ENCODE measurements at places on chromosomes 2 and 18.
A peak's percentile ranks its signal among the peaks of the same experiment; 100 is the strongest.

DNA sequence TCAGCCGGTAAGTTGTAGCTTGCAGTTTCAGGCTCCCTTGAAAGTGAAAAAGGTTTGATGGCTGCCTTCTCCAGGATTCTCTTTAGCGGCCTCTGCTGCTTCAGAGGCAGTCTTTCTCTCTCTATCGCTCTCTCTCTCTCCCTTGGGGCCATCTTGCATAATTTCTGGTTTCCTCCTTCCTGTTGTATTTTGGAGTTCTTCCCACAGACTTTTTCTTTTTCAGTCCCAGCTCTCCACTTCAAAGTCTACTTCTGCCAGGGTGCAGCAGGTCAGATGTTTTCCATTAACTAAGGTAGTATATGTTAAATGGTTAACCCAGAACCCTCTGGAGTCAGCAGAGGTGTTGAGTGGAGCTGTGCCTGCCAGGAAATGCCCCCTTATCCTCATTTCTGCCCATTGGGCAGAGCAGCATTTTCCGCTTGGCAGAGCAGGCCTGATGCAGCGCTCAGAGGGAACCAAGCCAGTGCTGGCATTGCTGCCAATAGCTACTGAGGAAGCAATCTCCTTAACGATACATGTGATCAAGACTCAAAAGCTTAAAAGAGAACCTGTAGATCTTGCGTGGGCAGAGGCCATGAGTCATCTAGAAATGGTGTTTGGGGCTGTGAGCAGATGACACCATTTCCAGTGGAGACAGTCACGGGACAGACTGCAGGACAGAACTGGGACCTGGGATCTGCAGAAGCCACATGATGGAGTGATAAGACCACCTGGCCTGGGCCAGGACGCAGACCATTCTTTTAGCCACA lies 20.8 kb downstream of the DBI start:
- DNase-seq = peak; percentile 76

DNA sequence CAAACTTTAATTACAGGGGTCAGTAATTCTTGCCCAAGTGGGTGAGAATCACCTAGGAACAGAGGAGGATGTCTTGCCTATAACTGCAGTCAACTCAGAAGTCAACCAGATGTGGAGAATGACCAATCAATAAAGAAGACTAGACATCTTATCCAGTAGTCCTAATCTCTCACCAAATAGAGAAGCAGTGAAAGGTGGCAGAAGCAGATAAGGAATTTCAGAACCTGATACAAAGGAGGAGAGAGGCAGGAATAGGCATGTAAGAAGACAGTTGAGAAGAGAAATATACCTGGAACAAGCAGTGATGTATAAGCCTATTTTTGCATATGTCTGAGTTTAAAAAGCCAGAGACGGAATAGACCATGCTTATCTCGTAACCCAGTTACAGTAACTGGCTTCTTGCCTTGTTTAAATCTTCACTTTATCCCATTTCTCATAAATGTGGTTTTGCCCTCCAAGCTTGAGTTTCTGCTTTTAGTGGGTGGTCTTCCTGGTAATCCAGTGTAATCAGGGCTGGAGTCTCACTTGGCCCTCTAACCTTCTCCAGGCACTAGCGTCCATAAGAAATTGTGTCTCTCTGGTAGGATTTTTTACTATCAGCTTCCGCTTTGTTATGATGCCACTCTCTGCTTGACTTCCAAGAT lies 401.0 kb downstream of the SUCLG1 start:
- no peak for DNase-seq

GRCh38 chr2:3784731-3785130 lies 81.4 kb downstream of the DCDC2C start:
- DNase-seq = peak; percentile 3

GRCh38 chr2:76667821-76668271 lies 854.3 kb downstream of the LRRTM4 start:
- no peak for DNase-seq

- peak; percentile 65 for DNase-seq
These were observed 68.1 kb downstream of the MYOM1 start for GRCh38 chr18:3151399-3152264.

- DNase-seq = peak; percentile 17
These were observed 148.6 kb downstream of the NCK2 start for GRCh38 chr2:105893011-105893995.

- no peak for DNase-seq
These were observed 31.0 kb upstream of the WIPF1 start for GRCh38 chr2:174628528-174629169.

DNA sequence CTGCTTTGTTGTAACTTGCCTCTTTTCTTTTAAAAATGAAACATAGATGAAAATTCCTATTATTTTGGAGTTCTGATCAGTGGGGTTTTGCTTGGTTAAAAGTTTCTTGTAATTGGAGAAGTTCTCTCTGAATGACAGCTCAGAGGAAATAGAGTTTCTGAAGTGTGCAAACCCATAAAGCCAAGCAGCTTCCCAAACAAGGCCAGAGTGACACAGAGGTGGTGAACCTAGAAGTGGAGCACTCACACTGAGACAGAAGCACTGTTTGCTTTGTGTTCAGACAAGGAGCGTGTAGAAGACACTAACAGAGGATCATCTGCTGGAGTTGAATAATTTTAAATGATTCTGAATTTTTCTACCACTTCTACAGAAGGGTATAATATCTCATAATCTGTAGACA lies 49.2 kb downstream of the FBXO48 start:
- DNase-seq = no peak

GRCh38 chr2:4992226-4992625 lies 700.0 kb upstream of the SOX11 start:
- no peak for DNase-seq

- DNase-seq = no peak
These were observed 26.1 kb downstream of the NPC1 start for GRCh38 chr18:23560186-23560585.

DNA sequence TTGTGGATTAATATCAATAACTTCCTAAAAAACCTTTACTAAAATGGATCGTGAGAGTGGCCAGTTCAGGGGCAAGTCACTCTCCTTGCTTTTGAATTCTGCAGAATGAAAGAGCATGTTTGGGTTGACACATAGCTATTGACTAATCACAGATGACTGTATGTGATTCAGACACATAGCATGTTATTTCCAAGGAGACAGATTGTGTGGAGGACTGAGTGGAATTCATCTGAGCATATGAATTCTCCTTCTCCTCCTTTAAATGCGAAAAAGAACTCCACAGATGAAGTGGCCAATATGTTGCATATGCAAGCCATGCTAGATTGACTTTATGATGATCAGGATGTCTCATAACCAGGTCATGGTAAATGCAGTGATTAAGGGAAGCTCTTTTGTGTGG lies 249.4 kb upstream of the FAM98A start:
- DNase-seq = peak; percentile 62

GRCh38 chr2:3665886-3666612 lies 8.0 kb downstream of the ALLC start:
- no peak for DNase-seq

DNA sequence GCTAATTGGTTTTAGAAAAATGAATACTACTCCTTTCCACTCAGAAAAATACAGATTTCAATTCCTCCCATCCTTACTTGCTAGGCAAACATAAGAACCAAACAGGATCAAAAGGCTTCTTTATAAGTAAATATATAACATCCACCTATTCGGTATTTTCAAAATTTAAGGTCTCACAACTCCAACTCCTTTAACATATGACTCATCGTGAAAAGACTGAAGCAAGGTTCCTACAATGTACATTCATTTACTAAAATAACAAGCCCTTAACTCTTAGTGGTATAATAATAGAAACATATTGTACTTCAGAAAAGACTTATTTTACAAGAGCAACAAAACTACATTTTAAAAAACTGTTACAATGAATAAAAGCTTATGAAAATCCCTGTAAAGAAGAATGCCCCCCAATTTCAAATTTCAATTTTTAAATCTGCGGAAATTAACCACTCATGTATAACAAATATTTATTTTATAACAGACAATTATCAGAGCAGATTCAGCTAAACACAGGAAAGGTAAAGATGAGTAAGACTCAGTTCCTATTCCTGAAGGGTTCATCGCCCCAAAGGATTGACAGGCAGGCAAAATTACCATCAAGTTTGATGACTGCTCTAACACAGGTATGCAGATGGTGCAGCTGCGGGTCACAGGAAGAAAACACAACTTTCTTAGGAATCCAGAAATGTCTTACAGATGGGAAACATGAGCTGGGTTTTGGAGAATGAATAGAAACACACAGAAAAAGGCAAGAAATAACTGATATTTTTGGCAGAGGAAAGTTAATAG lies 96.4 kb downstream of the COBLL1 start:
- DNase-seq = peak; percentile 25

DNA sequence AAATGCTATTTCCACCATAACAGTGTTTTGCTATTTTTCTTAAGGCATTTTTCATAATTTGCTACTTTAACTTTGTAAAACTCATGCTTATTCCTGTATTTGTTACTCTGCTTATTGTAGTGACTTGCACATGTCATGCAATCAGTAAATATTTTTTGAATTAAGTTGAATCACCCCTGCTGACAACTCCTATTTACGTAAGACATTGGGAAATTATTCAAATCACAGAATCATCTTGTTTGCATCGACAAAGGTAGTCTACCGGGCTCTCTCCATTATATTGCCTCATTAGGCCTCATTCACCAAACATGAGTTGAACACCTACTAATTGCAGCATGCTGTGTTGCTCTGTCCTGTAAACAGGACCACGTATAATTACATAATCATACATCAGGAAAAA lies 478.5 kb upstream of the ZEB2 start:
- DNase-seq = no peak

DNA sequence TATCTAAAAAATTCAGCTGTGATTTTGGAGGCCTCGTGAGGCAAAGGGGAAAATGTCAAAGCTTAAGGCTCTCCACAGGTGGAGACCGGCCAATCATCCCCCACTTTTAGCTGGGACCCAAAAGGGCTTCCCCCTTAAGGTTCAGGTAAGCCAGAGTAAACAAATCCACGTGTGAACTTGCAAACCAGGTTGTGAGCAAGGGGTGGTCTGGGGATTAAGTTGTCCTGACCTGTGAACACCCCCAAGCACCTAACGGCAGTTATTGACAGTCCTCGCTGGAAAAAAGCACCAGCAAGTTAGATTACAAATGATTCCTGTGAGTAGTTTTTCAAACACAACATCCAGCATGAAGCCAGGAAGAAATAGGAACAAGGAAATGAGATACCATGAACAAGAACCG lies 42.9 kb downstream of the MYO7B start:
- no peak for DNase-seq

DNA sequence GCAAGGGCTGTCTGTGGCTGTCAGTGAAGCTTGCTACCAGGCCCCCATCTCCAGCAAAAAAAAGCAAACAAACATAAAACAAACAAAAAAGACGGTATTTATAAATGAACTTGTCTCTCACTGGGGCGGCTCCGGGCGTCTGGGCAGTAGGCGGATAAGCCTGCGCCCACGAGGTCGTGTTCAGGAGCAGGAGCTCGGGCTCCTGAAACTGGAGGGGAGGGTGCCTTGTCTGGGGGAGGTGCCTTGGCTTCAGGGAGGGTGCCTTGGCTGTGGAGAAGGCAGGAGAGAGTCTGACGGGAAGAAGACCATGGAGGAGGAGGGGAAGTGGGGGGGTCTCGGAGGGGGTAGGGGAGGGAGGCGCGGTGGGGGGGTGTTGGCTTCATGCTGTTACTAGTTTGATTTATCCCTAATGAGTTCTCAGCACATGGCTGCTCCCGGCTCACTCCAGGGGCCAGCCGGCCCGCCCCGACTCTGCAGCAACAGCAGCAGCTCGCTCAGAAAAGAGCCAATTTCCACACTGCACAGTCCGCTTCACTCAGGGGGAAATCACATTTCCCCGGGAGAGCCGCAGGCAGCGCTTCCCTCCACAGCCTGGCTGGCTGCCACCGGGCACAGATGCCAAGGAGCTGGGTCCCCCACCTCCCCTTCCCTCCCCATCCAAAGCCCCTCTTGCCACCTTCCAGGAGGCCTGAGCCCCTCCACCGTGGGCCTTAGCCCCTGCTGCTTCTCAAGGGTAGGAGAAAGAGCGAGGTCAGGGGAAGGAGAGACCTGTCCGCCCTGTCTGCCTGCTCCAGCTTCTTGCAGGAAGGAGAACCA lies 38.7 kb downstream of the PSD4 start:
- peak; percentile 41 for DNase-seq

DNA sequence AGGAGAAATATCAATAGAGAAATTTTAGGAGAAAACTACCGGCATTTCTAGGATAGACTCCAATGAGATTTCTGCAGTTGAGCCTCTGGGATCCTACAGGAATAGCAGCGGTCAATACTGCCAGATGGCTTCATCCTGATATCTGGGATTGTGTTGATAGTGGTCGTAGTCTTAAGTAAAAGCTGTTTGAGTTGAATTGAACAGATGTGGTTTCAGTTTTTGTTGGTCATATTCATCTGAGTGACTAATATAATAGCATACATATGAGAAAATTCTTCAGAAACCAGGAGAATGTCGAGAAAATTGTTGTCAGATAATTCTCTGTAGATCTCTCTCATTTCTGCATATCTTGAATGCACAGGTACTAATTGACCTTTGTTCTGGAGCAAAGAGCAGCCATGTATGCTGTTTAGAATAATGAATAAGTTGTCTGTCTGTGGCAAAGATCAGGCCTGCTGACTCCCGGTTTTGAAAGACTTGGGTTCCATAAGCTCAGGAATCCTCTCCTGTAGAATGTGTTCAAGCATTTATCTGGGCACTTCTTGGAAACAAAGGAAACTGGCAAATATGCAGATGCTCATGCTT lies 288.1 kb downstream of the TMX3 start:
- no peak for DNase-seq

DNA sequence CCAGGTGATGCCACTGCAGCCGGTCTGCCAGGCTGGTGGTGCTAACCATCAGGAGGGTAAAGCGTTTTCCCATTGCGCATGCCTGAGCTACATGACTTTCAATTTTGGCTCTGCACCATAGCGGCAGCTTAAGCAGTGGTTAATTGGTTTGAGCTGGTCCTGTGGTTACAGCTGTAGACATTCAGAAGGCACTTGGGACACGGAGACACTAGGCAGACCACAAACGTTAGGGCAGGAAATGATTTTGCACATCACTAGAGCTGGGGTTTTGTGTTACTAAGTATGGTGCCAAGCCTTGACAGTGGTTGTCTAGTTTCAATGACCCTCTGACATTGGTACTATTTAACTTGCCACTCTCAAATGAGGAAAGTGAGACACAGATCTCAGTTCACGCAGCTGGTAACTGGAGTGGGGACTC lies 28.9 kb upstream of the CNOT11 start:
- peak; percentile 41 for DNase-seq

DNA sequence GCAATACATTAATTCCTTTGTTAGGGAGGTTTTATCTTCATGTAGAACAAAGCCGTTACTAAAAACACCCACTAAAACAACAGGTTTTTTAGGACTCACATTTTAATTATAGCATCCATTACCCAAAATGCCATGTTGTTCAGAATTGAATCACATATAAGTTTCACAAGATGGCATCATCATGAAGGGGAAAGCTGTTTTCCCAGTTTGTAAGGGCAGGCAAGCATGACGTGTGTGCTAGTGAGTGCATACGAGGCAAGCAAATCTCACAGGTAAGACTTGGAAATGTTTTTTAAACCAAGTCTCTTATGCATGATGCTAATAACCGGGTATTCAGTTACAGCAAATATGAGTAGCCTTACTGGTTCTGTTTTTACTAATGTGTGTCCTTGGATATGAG lies 111.8 kb upstream of the NFATC1 start:
- DNase-seq = no peak
